ENCODE measurements at places on chromosomes 16 and 17.

DNA sequence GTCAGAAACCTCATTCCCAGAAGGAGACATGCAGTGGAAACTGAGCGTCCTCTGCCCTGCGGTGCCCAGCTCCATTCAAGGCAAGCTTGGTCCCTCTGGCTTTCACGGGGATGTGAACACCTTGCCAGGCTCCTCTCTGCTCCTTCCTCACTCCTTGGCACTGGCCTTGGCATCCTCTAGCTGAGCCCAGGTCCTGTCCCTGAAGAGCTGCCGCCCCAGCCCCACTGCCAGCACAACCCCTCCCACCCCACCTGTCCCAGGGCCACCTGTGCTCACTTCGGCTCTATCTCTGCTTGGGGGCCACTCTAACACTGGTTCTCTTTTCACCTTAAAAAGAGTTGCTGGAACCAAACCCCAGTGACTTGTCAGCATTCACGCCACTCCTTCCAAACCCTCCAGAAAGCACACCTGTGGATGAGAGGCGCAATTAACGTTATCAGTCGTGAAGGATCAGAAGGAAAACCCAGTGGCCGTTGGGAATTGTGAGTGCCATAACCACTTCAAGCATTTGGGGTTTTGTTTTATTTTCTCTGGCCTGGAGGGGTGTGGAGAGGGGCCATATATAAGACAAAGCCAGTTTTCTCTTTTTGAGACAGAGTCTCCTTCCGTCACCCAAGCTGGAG lies 103.7 kb downstream of the AXIN2 start:
- no peak for DNase-seq

GRCh38 chr17:37512442-37513068 lies 22.9 kb downstream of the DUSP14 start:
- DNase-seq, result no peak

GRCh38 chr17:75594499-75595283 lies 7.1 kb downstream of the MYO15B start:
- no peak for DNase-seq

DNA sequence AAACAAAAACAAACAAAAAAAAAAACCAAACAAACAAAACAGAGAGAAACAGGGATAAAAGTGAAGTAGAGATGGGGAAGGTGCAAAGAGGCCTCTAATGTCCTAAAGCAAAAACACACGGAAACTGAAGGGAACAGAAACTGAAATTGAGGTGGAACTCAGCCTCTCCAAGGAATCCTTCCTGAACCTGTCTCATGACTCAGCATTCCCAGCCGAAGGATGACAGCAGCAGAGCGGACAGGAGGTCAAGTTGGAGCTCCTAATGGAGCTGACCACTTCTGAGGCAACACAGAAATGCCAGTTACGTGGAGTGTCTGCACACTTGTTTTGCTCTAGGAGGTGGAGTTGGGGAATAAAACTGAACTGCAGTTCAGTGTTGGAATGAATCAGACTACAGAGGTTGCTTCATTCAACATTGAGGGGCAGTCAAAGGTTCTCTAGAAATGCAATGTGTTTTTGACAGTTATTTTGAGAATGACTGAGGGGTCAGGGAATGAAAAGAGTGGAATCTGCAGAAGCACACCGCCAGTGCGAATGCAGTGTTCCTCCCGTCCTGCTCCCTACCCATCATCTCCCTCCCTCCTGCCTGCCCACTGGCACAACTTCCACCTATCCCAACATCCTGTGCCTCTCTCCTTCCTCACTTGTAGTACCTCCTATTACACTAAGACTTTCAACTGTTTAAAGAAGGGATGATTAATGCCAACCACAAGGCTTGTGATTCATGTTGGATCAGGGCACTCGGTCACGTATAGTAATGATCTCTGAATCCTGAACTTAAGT lies 6.3 kb downstream of the UBE2O start:
- DNase-seq, result no peak

- DNase-seq, result peak; percentile 38
Measured at GRCh38 chr16:27491894-27492587, 57.7 kb downstream of the GTF3C1 start.

All from effector memory CD8-positive, alpha-beta T cell (primary cell).